ENCODE measurements at places on chromosomes 5 and 9. TPM values are rescaled to one million over a fixed set of nuclear protein-coding genes. Genes with fewer than 3 reads are reported as not detected.

MELK gene
- polyA plus RNA-seq: 12.1 TPM

KCNN2 gene
- 8.0 TPM for polyA plus RNA-seq

- no peak for DNase-seq
These were observed 83.6 kb downstream of the ENC1 start for GRCh38 chr5:74556631-74557595.

- no peak for DNase-seq
These were observed 40.7 kb upstream of the HSD17B3 start for GRCh38 chr9:96342571-96343245.

All from muscle of back (tissue), 13 donors.